Foreskin keratinocyte (primary cell): ENCODE measurements at places on chromosomes 12 and 14. TPM values are rescaled to one million over a fixed set of nuclear protein-coding genes. Genes with fewer than 3 reads are reported as not detected.

The GLIPR1L1 gene
- total RNA-seq, result not detected in 2 replicates

The TMEM132C gene
- total RNA-seq, result not detected in 2 replicates

DNA sequence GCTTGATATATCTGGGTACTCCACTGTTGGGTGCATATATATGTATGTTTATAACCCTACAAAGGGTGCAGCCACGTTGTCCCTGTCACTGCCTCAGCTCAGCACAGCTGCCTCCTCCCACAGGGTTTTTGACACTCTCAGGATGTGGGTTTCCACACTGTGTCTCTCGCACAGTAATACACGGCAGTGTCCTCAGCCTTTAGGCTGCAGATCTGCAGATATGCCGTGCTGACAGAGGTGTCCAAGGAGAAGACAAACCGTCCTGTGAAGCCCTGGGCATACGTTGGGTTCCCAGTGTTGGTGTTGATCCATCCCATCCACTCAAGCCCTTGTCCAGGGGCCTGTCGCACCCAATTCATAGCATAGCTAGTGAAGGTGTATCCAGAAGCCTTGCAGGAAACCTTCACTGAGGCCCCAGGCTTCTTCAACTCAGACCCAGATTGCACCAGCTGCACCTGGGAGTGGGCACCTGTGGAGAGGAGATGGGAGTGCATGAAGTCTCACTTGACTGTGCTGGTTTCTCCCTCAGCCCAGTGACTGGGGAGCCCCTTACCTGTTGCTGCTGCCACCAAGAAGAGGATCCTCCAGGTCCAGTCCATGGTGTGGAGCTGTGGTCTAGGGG is 498.7 kb downstream of the TMEM121 start:
- DNase-seq, result no peak

GRCh38 chr14:51663783-51664326 is 12.1 kb downstream of the FRMD6 start:
- DNase-seq, result no peak

- no peak for DNase-seq
These were observed 427 bp upstream of the TMEM120B start for GRCh38 chr12:121712190-121712460.

DNA sequence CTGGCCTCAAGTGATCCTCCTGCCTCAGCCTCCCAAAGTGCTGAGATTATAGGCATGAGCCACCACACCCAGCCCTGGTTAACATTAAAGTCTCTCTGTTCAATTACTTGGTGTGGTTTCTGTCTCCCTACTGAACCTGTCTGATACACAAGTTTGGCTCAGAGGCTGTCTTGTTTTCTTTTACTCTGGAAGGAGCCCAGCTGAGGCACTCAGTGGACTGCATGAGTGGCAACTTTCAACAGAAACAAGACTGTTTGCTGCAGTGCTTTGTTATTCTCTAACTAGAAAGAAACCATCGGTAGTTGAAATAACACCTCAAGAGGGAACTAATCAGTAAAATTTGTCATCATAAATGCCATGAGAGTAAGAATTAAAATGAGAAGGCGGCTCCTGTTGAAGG is 238.7 kb downstream of the FOXN3 start:
- DNase-seq, result no peak

DNA sequence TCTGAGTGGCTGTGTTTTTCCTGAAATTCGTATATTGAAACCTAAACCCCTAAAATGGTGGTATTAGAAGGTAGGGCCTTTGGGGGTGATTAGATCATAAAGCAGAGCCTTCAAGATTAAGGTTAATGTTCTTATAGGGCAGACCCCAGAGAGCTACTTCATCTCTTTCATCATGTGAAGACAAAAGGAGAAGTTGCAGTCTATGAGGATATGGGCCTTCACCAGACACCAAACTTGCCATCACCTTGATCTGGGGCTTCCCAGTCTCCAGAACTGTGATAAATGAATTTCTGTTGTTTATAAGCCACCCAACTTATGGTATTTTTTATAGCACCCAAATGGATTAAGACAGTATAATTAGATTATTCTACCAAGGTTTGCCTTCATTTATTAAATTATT is 275.0 kb upstream of the ATP2B1 start:
- no peak for DNase-seq

DNA sequence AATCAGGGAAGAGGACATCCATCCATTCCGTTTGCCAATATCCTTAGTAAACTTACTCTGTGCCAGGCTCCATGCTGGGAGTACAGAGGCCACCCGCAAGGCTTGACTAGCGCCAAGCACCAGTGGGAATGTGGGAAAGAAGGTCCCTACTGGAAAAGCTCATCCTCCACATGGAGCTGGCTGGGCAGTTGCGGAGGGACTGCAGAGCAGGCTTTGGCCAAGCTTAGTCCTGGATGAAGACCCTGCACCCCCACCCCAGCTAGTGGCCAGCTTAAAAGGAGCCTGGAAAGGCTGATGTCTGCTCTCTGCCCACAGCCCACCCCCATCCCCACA is 22.4 kb upstream of the EIF2B2 start:
- DNase-seq, result no peak
